ENCODE measurements at places on chromosomes 4 and X. TPM values are rescaled to one million over a fixed set of nuclear protein-coding genes. Genes with fewer than 3 reads are reported as not detected.

DNA sequence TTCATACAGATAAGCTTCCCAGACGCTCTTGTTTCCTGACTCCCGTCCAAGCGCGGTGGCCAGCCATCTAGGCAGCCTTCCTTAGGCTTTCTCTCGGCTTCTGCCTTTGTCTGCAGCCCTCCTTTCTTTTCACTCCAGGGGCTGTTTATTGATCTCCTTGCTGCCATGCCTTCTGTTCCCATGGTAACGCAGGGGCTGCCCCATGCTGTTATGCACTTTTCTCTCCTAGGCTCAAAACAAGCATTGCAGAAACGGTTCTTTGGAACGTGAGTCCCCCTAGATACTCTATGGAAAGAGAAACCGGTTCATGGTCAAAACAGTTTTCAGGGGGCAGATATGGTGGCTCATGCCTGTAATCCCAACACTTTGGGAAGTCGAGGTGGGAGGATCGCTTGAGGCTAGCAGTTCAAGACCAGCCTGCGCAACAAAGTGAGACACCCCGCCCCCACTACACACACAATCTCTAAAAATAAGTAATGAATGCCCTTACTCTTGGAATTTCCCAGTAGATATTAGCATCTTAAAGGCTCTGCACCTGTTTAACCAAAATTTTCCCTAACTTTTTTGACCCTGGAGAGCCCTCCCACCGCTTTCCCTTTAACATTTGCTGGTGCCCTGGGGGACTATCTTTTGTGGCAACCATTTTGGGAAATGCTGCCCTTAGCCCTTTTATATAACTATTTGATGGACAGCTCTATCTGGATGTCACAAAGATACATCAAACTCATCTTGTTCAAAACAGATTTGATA, 53.9 kb upstream of the ZNF157 start:
- no peak for DNase-seq

GRCh38 chr4:102553982-102554381, 52.8 kb downstream of the NFKB1 start:
- DNase-seq: no peak

GRCh38 chr4:153909672-153910071, 120.8 kb upstream of the SFRP2 start:
- DNase-seq: no peak

DNA sequence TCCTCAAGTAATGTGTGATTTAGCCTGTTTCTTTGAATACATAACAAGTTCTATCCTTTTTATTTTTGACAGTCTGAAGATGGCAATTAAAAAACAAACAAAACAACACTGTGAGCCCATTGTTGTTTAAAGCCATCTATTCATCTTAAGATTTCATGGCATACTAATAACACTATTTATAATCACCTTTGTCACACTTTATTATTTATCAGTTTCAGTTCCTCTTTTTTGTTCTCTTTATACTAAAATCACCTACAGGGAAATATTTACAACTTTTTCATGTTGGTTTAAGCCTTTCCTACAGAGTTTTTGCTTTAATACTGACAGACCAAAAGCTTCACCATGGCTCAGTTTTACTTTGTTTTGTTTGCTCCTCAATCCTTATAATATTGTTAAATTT, 247.4 kb upstream of the CTSO start:
- DNase-seq: no peak

GRCh38 chrX:105098201-105098600, 122.3 kb downstream of the TEX13A start:
- no peak for DNase-seq

- DNase-seq: no peak
Observed at GRCh38 chr4:1218634-1219565, 30.0 kb downstream of the CTBP1 start.

DNA sequence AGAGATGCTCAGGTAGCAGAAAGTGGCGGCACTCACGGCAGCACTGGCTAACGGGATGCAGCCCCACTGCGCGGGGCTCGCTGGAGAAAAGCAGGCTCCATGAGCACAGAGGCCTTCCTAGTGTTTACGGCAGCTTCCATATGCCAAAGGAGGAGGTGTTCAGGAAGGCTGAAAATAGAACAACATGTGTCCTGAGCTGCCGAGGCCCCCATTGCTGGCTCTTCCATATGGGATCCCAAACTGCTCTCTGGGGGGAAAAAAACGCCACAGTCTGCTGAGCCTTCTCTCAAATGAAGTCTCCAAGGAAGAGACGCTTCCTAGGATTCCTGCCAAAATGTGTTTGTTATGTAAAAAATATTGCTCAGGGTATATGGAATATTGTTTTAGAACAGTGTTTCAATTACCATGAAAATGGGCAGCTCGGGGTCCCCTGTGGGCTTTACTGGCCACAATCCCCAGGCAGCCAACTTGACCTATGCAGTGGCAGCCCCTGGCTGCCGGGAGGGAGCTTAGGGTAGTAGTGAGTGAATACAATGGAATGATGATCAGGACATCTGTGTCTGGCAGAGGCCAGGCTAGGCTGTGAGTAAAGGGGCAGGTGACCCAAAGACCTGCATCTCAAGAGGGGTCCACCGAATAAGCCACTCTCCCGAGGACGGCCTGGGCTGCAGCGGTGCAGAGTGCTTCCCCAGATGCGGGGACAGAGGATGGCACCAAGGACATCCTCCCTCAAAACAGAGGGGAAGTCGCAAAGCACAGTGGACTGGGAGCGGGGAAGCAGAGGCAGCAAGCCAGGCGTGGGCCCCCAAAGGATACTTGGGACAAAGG, 170.1 kb downstream of the AFAP1 start:
- no peak for DNase-seq

KIAA0232 gene
- 12.0 TPM for total RNA-seq
